Activated CD4-positive, CD25-positive, alpha-beta regulatory T cell (primary cell): ENCODE measurements at places on chromosomes 2 and 18.

GRCh38 chr2:11863513-11864328 is 117.3 kb downstream of the LPIN1 start:
- peak; percentile 23 for DNase-seq

- no peak for DNase-seq
Measured at GRCh38 chr2:25125976-25126375, 42.4 kb downstream of the POMC start.

DNA sequence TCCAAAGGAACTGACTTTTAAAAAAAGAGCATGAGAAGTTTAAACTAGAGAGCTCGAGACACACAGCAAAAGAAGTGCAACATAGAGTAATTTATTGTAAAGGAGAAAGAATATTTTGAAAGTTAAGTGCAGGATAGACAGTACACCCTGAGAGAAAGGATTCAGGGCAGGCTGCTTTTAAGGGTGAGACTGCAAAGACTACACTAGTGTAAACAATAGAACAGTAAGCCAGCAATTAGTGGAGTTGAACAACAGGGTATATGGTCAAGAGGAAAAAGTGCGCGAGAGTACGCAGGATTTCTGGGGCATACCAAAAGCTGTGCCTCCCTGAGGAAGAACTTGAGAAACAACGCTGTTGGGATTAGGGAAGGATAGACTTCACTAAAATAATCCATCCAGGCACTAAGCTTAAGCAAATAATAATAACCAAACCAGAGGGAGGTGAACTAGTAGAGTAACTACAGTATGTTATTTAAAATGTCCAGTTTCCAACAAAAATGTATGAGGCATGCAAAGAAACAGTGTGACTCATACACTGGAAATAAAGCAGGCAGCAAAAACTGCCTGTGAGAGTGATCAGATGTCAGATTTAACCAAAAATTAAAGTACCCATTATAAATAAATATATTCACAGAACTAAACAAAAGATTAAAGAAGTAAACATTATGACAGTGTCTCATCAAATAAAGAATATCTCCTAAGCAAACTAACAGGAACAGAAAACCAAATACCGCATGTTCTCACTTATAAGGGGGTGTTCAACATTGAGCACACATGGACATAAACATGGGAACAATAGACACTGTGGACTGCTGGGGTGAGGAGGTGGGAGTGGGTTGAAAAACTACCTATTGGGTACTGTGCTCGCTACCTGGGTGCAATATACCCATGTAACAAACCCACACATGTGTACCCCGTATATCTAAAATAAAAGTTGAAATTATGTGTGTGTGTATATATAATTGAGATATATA is 40.5 kb upstream of the EMILIN2 start:
- DNase-seq = no peak

GRCh38 chr2:16071865-16072637 is 131.7 kb downstream of the MYCN start:
- DNase-seq = no peak

GRCh38 chr18:10053861-10054260 is 140.0 kb downstream of the VAPA start:
- no peak for DNase-seq

DNA sequence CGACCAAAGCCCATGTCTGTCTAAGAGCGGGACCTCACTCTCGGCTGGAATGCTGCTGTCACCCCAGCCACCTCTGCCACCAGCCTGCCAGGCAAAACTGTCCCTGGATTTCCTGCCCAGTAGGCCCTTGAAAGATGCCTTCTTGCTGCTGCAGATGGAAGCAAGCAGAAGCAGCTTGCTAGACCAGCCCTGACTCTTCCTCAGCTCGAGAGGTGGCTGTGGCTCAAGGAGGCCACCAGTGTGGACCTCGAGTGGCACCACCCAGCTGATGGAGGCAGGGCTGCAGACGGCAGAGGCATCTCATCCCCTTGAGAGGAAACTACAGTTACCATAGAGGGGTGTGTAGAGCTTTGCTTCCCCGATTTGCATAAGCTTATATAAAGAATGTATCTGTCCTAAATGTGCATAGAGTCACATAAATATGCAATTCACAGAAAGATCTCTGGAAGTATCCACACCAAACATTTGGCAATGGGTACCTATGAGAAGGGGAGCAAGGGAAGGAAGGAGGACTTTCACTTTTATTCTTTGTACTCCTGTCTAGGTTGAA is 20.6 kb downstream of the ADCY3 start:
- DNase-seq = no peak

GRCh38 chr2:237096201-237096600 is 10.5 kb downstream of the COPS8 start:
- no peak for DNase-seq

- DNase-seq = no peak
Measured at GRCh38 chr2:199987586-199987985, 32.2 kb downstream of the MAIP1 start.

GRCh38 chr2:57373530-57373929 is 673.1 kb upstream of the VRK2 start:
- no peak for DNase-seq

DNA sequence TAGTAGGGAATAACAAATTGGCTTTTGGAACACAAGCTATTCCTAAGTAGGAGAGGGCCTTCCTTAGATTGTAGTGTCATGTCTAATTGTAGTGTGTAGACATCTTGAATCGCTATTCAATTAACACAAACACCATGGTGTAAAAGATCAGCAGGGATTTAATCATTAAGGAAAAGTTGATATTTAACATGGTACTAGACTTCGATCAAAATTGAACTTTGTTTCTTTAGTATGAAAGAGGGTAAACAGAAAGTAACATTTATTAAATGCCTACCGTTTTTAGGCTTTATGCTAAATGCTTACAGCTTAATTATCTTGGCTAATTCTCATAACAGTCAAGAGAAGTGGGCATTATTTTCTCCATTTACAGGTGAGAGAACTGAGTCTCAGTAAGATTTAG is 37.5 kb upstream of the FIGN start:
- DNase-seq = no peak

- no peak for DNase-seq
Measured at GRCh38 chr18:26439537-26439936, 108.8 kb downstream of the KCTD1 start.

- DNase-seq = no peak
Measured at GRCh38 chr2:144163592-144163991, 356.3 kb downstream of the ZEB2 start.

DNA sequence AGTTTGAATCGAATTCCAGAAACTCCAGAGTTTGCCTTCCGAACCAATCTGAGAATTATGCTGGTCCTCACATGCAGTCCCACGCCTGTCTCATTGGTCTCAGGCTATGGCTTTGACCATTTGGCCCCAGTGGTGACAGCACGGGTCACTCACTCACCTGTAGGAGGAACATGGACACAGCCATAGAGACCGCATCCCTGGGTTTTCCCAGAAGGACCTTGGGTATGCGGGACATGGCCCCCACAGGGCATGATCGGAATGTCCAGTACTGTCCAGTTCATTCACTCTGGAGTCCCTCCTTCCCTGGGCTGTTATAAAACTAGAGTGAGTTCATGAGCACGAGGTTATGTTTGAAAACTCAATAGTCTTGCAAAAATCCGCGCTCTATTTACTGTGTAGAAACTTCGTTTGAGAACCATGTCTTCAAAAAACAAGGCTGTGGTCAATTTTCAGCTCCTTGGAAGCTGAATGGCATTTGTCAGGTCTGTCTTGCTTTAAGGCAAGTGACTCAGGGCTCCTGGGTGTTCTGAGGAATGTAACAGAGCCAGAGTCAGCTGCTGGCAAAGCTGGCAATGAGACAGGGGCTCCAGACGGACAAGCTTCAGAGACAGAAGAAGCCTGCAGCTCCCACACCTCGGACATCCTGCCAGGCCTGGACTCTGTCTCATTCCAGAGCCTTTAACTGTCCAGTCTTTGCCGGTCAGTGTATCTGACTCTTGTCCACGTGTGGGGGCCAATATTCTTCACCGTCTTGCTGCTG is 86.7 kb upstream of the TMEM18 start:
- DNase-seq = no peak

- no peak for DNase-seq
Measured at GRCh38 chr2:234098681-234099080, 48.2 kb downstream of the SPP2 start.

GRCh38 chr2:215868846-215869543 is 144.4 kb downstream of the MREG start:
- no peak for DNase-seq

DNA sequence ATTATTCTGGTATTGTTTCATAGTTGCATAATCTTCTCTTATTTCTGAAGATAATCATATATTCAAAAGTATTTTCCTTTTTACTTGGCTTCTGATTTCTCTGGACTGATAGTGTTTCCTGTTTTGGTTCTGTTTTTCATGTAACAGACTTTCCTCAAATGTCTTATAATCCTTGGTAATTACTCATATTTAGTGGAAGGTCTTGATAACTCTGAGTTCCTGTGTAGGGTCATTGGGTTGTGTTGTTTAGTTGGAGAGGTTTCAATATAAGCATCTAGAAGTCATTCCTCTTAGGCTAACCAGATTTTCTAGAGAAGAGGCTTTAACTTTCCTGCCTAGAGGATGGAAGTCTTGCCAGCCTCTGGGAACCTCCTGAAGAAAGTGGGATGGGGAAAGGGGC is 23.8 kb downstream of the MFSD6 start:
- no peak for DNase-seq

DNA sequence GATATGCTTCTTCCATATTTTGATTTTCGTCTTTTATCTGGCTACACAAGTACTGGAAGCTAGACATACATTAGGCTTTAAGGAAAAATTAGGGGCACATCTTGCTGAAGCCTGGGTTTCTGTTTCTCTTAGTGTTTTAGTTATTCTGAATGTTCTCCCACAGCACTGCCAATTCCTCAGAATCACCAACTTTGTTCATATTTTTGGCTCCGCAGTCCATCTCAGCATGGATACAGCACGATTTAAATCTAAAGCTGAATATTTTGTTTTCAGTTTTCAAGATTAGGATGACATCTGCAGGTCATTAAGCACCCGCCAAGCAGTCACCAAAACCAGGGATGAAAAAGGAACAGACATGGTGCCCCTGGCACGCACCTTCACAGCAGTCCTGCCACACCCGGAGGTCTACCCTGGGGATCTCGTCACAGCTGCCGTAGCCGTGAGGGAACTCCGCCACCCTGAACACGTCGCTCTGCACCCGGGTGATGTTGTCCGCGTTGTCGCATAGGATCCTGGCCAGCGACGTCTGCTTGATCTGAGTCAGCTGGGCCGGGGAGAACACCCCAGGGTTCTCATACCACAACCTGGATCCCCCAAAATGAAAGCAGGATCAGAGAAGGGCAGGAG is 101.2 kb downstream of the PXDN start:
- DNase-seq = no peak

GRCh38 chr2:159201360-159202063 is 85.0 kb downstream of the WDSUB1 start:
- no peak for DNase-seq

- DNase-seq = no peak
Measured at GRCh38 chr2:5692561-5693286, 540 bp downstream of the SOX11 start.

DNA sequence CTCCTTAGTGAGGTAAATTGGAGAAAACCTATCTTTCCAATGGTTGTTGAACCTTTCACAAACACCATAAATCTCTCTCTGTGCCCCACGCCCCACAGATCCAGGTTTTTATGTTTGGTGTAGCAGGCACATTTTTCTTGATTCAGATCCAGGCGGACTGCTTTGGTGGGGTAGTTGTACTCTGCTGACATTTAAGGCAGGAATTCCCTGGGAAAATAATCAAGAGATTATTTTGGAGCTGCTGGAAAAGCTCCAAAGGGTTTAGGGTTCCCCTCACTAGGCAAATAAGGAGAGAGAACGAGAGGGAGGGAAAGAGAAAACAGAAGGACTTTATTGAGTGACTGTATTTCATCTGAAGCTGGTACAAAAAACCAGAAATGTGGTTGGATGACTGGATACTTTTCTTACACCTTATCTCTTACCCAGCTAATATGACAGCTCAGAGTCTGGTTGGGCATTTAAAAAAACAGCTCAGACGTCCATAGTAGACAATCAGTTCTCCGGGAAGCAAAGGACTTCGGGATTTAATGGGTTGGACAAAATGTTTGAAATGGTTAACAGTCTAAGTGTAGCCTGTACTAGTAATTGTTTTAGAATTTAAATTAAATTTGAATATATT is 3.6 kb upstream of the AQP4 start:
- no peak for DNase-seq

- DNase-seq = no peak
Measured at GRCh38 chr2:22691666-22692065, 693.3 kb upstream of the KLHL29 start.

DNA sequence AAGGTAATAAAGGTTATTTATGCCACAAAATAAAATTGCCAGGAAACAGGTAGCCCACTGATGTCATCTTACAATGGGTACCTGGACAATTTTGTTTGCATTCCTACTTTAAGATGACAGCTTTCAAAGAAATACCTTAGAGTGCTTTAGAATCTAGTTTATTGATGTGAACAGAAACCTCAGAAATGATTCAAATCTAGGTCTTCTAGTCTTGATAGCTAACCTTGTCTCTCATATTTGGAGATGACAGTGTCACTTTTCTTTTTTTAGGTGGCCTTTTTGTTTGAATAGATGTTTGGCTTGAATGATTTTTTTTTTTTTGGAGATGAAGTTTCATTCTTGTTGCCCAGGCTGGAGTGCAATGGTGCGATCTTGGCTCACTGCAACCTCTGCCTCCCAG is 69.1 kb downstream of the PIK3C3 start:
- no peak for DNase-seq

GRCh38 chr18:42176599-42176998 is 221.6 kb downstream of the PIK3C3 start:
- DNase-seq = no peak

DNA sequence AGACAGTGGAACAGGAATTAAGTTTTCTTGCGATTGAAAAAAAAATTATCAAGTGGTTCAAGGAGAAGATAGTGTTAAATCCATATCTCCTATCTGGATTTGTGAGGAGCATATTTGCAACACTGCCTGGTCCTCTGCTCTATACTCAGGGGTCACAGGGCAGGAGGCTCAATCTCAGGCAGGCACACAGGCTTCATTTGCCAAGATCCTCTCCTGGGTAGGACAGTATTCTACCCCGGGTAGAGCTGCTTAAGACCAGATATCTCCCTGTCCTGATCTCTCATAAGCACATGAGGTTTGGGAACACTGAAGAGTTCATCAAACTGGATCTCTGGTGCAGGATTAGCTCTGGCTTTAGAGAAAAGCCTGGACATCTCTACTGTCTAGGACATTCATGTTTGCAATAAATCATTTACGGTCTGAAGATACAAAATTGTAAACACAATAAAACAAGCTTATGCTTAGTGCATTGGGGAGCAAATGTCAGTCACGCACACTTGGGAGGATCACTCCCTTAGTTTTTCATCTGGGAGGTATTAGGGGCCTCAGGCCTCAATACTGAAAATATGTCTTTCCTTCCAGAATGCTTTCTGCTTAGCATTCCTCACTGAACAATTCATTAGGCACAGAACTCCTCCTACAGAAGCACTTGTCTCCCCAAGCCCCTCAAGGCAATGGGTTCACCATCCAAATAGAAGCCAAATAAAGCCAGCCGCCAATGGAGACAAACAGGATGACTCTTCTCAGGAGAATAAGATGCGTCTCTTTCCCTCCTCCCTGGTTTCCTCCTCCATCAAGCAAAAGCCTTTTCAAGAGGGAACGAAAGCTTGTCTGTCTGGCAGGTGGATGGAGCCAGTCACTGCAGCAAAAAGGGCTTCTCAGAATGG is 34.1 kb upstream of the LCLAT1 start:
- DNase-seq = no peak

- no peak for DNase-seq
Measured at GRCh38 chr18:60982928-60983327, 350.3 kb upstream of the CDH20 start.

- DNase-seq = no peak
Measured at GRCh38 chr2:201233812-201234662, 26.3 kb upstream of the CASP8 start.

- no peak for DNase-seq
Measured at GRCh38 chr18:55272510-55273243, 313.4 kb upstream of the CCDC68 start.

GRCh38 chr2:168158586-168158985 is 88.8 kb downstream of the STK39 start:
- DNase-seq = no peak
